ENCODE measurements at places on chromosomes 5 and 9. TPM values are rescaled to one million over a fixed set of nuclear protein-coding genes. Genes with fewer than 3 reads are reported as not detected.

GRCh38 chr5:118211606-118212005 is 776.7 kb downstream of the DTWD2 start:
- no peak for DNase-seq

DNA sequence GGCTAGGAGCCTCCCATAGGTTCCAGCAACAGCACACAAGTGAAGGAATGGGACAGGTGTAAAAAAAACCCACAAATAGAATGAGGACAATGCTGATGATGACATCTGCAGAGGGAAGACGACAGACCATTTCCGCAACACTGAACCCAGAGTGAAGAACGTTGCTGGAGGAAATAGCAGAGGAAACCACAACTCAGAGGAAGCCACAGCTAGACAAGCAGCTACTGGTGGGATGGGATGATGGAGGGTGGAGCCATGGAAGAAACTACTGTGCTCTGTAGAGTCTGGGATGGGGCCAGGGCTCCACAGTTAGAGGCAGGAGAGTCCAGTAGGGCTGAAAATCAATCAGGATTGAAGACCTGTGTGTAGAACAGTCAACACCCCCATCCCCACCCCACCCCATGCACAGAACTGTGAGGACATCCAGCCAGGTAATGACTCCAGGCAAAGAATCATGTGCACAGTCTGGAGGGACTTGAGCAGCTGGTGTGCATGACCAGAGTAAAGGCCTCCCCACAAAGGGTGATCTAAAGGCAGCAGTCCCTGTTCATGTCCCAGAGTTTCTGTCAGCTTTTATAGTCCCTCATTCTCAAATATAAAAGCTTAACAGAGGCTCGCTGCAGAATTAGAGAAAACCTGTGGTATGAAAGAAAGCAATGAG is 65.2 kb upstream of the SPIN1 start:
- DNase-seq, result no peak

DNA sequence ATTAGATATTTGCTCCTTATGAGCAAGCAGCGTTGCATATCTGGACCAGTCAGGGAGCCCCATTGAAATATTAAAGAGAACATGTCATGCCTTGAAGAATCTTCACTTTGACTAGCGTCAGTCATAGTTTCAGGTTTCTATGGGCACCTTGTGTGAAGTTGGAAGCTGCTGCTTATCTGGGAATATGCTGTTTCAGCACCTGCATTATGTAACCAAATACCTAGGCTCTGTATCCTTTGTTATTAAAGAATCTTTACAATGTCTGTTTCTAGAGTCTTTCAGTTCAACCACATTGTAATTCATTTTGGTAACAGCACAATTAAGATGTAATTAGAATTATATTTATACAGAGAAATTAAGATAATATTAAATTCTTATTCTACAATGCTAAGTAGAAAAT is 818.8 kb upstream of the TYRP1 start:
- DNase-seq, result no peak

- no peak for DNase-seq
Measured at GRCh38 chr5:157352756-157353340, 86.9 kb downstream of the CYFIP2 start.

DNA sequence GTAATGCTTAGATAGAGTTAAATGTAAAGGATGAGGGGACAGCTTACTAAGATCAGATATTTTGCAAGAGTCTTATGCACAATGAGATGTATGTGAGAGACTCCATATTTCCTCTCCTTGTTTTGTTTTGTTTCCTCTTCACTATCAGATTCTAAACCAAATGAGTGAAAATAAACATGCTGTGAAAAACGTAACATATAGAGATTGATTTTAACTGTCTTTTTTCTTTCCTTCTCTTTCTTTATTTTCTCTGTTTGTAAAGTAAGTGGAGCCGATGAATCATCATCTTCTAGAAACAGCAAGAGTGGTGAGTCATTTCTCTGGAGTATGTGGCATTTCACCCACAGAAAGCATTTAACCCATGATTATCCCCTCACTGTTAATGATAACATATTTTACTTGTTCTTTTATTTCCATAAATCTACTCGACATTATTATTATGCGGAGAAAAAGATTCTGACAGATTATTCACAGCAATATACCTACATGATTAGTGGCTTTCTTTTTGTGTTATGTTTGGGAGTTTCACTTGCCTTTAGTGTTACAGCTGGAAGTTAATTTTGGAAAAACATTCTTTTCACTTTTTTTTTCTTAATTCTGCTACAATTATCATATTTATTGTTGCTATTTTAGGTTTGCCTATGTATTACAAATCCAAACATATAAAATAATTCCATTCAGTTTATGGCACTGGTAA is 2.1 kb upstream of the ANXA1 start:
- DNase-seq, result peak; percentile 85

GRCh38 chr5:137888466-137888862 is 793 bp upstream of the PKD2L2 start:
- no peak for DNase-seq

GRCh38 chr5:135974021-135974600 is 19.3 kb upstream of the LECT2 start:
- no peak for DNase-seq

ANKRD55 gene
- total RNA-seq, result 3.2 TPM

NDOR1 gene
- total RNA-seq, result 3.4 TPM

C5orf52 gene
- not detected for total RNA-seq

ABITRAM gene
- 5.4 TPM for total RNA-seq

POU5F2 gene
- 1.2 TPM for total RNA-seq

GTF2H2 gene
- total RNA-seq, result 6.5 TPM
